Calu3 (cell line): ENCODE measurements at places on chromosomes 4 and X. TPM values are rescaled to one million over a fixed set of nuclear protein-coding genes. Genes with fewer than 3 reads are reported as not detected.
A peak's percentile ranks its signal among the peaks of the same experiment; 100 is the strongest.

DNA sequence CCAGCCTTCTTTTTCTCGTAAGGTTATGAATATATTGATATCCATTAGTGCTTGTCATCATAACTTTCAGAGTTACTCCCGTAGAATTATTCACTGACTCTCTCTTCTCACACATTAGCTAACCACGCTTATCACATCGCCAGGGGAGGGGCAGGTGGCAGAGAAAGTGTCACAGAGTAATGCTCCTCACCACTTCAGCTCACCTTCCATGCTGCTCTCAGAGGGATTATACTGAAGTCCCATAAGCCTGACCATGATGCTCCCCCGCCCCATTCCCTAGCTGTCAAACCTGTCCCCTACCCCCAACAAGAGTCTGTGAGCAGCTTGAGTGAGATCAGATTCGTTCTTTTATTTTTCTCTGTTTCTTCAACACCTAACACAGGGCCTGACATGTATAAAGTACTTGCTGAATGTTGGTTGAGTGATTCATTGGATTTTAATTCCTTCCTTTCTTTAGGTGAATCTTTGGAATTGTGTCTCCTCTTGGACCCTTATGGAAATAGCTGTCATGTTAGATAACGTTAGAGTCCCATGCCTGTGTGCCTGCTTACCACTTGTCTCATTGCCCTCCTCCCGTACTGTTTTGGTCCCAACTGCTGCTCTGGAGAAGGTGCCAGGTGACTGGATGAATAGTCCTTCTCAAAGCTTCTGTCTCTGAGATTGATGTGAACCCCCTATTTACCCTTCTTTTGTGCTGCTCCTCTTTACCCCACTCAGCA is 55.1 kb downstream of the RS1 start:
- DNase-seq, result peak; percentile 12

The MAOB gene
- total RNA-seq, result 45.0 and 56.8 TPM in 2 replicates

DNA sequence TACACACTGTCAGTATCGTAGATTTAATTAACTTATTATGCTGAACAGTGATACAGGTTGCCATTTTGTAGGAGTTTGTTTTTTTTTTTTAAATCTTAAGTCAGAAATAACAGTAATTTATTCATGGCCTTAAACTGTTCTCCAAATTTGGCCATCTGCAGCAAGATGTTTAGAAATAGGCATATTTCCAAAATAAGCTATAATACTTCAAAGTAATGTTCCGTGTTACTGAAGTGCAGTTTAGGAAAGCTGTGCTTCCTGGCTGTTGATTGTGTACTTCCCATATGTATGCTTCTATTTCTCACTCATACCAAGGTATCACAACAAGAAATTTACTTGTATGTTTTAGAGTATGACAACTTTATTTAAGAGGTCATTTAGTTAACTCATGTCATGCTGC is 28.9 kb downstream of the CPEB2 start:
- no peak for DNase-seq

- DNase-seq, result peak; percentile 40
These were observed 291.6 kb upstream of the HS3ST1 start for GRCh38 chr4:11720292-11720691.

DNA sequence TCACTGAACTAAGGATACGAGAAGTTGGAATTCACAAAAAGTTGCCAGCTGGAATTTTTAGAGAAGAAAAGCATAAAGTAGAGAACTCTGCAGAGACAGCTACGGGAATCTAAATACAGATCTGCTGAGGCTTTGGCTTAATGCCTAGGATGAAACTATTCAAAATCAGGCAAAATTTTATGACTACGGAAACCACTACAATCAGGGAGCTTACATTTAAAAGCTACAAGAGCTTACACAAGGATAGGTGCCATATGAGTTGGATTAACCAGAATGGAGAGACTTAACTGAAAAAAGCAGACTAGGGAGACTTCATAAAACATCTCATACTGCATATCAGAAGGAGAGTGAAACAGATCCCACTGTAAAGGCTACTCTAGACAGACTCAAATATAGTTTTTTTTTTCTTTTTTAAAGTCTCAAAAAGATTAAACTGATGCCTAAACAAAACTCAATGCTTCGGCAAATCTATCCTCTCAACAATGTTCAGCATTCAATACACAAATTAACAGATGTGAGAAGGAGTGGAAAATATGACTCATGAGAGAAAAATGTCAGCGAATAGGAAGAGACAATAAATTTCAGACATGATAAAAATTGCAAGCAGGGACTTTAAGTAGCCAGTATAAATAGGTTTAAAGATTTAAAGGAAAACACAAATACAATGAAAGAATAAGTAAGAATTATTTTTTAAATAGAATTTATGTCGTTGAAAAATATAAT is 586.1 kb downstream of the FSTL5 start:
- no peak for DNase-seq

The CCKAR gene
- total RNA-seq, result not detected in 2 replicates

GRCh38 chr4:122584519-122584918 is 36.3 kb downstream of the IL21 start:
- no peak for DNase-seq

DNA sequence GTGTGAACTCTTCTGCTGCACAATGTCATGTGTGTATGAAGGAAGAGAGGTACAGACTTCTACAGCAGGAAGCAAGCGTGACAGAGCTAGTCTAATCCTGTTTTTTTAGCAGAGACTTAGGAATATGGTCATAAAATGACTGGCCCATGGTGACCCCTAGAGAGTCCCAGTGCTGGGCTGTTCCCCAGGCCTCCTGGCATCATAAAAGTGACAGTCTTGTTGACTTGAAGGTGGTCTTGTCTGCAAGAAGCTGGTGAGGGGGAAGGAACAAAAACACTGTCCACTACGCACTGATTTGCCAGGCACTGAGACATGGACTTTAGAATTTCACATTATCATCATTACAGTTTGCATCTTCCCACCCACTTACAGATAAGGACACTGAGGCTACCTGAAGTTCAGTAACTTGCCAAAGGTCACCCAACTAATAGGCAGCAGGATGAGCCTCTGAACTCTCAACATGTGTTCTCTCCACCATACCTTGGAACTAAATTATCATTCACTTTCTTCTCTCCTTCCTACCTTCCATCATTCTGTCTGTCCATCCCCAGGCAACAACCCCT is 63.0 kb downstream of the HADH start:
- DNase-seq, result no peak

DNA sequence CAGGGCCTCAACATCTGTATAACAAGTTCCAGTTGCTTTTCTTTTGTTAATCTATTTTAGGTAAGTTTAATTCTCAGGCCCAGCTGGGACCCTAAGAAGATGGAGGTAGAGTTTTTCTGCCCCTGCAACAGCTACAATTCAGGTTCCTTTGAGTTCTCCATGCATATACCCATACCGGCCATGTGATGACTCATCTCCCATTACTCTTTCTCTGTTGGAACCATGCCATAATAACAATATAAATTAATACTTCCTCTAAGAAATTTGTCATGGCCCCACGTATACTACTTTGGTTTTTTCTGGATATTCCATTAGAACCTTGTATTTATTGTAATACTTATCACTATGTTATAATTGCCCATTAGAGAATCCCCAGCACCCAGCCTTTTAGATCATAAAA is 1.3 kb upstream of the INTU start:
- no peak for DNase-seq

The MAGEA12 gene
- total RNA-seq, result not detected in 2 replicates

GRCh38 chr4:2352171-2352570 is 66.3 kb downstream of the ZFYVE28 start:
- DNase-seq, result no peak
